ENCODE measurements at places on chromosomes 7 and 10.

DNA sequence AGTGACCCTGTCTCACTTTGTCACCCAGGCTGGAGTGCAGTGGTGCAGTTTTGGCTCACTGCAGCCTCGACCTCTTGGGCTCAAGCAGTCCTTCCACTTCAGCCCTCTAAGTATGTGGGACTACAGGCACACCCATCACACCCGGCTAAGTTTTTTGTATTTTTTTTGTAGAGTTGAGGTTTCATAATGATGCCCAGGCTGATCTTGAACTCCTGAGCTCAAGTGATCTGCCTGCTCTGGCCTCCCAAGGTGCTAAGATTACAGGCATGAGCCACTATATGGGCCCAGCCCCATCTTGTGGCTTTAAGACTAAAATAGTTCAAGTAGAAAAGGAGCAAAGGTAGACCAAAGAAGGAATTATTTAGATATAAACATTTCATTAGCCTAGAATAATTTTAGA lies 65.5 kb downstream of the MLLT10 start:
- DNase-seq = no peak

DNA sequence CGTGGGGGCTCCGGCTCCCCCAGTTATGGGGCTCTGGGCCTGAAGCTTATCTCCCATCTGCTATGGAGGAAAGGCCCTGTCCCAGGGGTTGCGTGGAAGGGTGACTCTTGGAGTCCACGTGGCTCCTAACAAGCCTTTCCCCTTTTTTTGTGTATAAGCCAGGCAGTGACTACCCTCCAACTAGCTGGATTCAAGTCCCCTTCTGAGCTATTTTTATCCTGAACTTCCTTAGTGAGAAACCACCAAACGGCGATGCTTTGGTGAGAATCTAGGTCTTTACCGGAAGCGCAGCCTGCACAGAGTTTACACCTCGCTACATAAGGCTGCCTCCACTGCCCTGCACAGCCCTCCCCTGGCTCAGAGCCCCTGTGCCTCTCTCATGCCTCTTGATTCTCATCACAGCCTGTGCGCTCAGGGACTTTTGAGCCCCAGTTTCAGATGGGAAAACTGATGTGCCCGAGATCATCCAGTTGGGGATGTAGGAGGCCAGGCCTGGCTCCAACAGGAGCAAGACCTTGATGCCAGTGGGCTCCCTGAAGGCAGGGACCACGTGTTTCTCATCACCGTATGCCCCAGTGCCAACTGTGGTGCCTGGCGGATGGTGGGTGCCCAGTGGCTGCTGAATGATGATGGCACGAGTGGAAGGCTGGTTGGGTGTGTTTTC lies 102.3 kb upstream of the PPIF start:
- no peak for DNase-seq

DNA sequence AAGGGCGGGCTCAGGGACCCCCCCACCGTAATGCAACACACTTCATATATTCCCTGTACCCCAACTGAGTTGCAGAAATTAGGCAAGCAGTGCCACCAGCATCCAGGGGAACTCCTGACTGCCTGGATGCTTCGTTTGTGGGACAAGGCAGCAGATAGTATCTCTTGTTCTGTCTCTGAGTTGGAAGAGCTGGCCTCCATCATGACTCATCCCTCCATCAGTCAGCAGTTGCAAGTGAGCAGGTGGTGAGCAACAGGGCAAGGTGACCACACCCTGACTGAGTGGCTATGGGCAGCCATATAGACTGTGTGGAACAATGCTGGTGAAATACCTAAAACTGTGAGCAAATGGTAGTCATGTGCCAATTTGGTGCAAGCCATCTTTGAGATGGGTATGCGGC lies 22.8 kb upstream of the ADAMTS14 start:
- DNase-seq = no peak

- no peak for DNase-seq
Observed at GRCh38 chr7:16463949-16464715, 1.4 kb downstream of the SOSTDC1 start.

DNA sequence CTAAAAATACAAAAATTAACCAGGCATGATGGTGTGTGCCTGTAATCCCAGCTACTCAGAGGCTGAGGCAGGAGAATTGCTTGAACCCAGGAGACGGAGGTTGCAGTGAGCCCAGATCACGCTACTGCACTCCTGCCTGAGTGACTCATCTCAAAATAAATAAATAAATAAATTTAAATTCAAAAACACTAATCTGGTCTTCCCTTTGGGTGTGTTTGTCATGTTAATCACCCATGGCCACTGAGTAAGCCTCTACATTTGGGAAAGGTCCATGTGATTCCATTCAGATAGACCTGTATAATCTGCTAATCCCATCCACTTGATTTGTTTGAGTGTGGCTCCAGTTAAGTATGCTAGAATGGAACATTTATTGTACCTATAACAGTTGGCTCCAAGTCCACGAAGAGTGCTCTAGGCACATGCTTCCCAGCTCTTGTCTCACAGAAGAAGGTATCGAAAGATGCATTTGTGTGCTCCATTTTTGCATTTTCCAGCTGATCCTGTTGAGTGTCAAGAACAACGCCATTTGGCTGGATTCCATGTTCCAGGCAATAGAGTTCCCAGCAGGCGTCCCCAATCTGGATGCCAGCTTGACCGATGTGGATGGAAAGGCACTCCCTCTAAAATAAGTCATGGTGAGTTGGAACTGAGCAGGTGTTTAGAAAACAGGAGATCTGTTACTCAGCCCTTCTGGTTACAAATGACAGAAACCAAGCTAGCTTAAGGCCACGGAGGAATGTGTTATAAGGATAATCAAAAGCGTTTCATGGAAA lies 4.0 kb downstream of the TUBAL3 start:
- DNase-seq = no peak

GRCh38 chr10:128297709-128298378 lies 171.6 kb upstream of the MKI67 start:
- no peak for DNase-seq
